ENCODE measurements at places on chromosomes 1 and 21. TPM values are rescaled to one million over a fixed set of nuclear protein-coding genes. Genes with fewer than 3 reads are reported as not detected.
A peak's percentile ranks its signal among the peaks of the same experiment; 100 is the strongest.

DNA sequence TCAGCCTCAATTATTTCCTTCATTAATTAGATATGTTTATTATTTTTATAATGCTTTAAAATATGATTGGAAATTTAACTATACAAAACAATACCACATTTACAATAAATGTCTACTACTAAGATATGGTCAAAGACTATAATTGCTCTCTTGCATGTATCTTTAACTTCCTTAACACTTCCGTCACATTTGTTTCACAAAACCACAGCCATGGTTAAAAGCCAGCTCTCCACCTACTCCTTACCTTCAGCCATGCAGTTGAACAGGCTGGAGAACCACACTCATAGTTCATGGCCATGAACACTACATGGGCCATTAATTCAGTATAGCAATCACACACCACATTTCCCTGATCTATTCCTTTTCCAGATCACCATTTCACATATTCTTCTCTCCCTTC is 72.2 kb downstream of the NME7 start:
- H3K27me3 ChIP-seq, result no peaks in the 10 kb centered on the region
- H3K4me1 ChIP-seq, result no peaks in the 10 kb centered on the region
- no peak overlapping the region for H3K27ac ChIP-seq
- H3K4me3 ChIP-seq, result no peak overlapping the region

DNA sequence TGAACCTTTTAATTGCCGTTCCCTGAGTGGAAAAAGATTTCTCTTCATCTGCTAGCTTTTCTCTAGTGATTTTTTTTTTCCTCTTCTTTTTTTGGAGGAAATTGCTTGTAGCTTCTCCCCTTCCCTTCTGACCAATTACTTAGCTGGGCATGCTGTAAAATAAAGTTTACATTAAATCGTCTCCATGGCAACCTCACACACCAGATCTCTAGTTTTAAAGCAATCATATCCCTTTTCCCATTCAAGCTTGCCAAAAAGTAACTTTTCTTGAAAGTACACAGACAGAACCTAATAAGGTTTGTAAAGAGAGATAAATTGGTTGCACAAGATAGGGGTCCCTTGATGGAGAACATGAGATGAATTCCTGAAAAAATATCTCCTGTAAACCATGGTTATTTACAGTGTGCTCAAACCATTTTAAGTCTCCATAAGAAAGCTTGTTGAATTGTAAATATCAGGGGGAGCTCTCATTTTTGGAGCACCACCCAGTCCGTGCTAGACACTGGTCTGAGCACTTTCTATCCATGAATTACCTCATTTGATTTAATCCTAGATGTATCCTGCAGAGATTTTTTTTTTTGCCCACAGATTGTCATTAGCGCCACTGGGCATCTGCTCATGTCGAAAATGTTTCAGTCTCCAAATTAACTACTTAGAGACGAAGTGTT is 32.6 kb upstream of the HTR1D start:
- no peaks in the 10 kb centered on the region for H3K36me3 ChIP-seq
- no peak for DNase-seq
- H3K4me1 ChIP-seq, result no peaks in the 10 kb centered on the region
- H3K4me3 ChIP-seq, result no peak overlapping the region
- H3K27ac ChIP-seq, result no peak overlapping the region

- peaks cover 15% of the 10 kb centered on the region for H3K36me3 ChIP-seq
- no peak for DNase-seq
- H3K27ac ChIP-seq, result no peak overlapping the region
Measured at GRCh38 chr1:53207726-53208125, 11.1 kb downstream of the CPT2 start.

DNA sequence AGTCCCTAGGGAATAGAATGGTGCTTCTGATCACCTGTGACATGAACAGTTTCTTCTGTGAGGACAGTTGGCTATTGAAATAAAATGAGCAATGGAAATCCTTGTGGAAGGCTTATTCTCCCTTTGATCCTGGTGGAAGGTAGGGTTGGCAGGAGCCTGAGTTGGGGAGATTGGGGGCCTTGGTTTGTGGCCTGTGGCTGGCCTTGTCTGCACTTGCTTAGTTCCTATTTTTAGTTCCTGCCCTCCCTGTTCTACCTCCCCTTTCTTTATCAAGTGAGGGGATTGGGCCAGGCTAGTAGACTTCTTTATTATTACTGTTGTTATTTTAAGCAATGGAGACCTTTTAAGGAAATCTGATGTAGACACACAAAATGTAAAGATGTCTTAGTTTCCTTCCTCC is 8.2 kb downstream of the DMRTB1 start:
- H3K4me3 ChIP-seq, result no peak overlapping the region
- H3K36me3 ChIP-seq, result no peaks in the 10 kb centered on the region
- no peaks in the 10 kb centered on the region for H3K27me3 ChIP-seq
- no peak overlapping the region for H3K27ac ChIP-seq

DNA sequence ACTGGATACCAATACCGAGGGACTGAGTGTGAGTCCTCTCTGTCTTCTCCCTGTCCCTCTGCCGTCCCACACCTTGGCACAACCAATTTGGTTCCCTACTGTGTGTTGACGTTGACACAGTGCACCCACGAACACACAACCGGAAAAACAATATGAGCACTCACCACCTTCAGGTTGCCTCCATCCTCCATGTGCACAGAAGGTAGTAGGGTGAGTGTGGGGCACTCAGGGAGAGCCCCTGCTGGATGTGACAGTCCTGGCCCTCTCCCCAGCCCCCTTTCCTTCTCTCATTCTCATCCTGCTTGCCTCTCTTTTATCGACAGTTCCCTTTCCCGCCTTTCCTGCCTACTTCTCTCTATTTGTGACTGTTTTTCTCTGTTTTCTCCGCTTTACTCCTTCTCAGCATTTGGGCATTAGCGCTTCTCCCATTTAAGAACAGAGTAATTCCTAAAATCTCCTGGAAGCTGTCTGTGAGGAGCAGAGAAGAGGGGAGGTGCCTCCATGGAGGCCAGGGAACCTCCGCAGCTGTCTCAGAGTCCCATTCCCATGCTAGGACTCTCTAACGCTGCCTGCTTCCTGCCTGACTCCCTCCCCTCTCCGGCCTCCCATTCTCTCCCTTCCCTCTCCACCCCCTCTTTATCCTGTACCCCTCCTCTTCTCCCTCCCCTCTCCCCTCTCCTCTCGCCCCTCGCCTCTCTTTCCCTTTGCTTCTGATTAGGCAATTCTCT is 16.4 kb downstream of the CADM3 start:
- no peak overlapping the region for H3K27ac ChIP-seq
- H3K4me1 ChIP-seq, result no peaks in the 10 kb centered on the region
- no peak for DNase-seq
- no peaks in the 10 kb centered on the region for H3K36me3 ChIP-seq
- H3K4me3 ChIP-seq, result no peak overlapping the region

DNA sequence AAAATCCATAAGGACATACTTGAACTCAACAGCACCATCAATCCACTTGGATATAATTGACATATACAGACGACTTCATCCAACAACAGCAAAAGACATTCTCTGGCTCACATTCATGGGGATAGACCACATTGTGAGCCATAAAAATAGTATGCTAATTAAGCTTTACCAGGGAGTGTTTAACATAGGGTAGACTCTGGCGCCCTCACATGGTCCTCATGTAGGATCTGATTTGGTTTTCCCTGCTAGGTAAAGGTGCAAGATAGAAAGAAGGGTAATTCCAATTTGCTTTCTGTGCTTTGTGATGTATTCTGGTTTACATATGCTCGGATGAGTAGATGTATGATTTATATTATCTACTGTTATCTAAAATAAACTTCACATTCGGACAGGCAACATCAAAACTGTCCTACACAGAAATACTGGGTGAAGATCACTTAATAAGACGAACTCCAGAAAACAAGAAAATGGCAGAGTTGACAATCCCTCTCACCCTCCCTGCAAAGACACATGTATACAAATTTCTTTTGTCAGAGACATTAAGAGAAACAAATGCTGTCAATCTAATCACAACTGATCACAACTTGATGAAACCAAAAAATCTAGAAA is 27.7 kb downstream of the CR1L start:
- no peak overlapping the region for H3K4me3 ChIP-seq
- H3K36me3 ChIP-seq, result no peaks in the 10 kb centered on the region
- DNase-seq, result peak; percentile 22

DNA sequence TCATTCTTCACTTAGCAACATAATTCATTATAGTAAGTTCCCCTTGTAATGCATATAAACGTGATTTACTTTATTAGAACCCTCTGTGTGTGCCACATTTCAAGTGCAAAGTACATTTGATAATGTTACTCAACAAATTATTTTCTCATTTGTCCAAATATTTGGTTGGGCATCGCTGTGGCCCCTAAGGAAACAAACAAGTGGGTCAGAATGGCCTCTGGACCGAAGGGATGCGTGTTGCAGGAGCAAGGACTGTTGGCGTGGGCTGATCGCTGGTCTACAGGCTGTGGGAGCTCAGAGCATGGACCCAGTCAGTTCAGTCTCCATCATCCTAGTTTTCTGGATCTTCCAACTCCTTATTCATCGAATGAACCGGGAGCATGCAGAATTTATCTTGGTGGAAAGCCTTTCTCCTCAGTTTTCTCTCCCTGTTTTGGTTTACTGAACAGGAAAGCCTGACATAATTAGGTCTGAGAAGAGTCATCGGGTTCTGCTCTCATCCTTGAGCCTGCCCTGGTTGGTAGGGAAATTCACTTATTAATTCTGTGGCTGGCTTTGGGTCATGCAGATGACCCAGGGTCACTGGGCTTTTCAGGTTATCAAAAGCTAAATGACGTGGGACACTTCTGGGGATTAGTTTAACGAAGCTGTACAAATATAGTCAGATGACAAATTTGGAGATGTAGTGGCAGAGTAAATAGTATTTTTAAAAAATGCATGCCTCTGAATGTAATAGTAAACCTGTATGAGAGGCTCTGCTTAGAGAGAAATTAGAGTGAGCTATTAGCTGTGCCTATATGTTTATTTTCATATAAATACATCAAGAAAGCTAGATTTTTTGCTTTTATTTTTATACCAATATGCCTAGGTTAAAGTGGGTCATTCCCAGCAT is 200.2 kb downstream of the SDCCAG8 start:
- no peaks in the 10 kb centered on the region for H3K4me1 ChIP-seq
- H3K27me3 ChIP-seq, result no peaks in the 10 kb centered on the region
- no peaks in the 10 kb centered on the region for H3K36me3 ChIP-seq
- no peak for DNase-seq
- no peak overlapping the region for H3K27ac ChIP-seq

GRCh38 chr1:76314730-76315129 is 240.2 kb downstream of the ST6GALNAC3 start:
- DNase-seq, result no peak
- H3K27me3 ChIP-seq, result no peaks in the 10 kb centered on the region
- H3K27ac ChIP-seq, result no peak overlapping the region
- H3K4me1 ChIP-seq, result no peaks in the 10 kb centered on the region
- H3K36me3 ChIP-seq, result no peaks in the 10 kb centered on the region

GRCh38 chr1:63779338-63780211 is 5.8 kb downstream of the ROR1 start:
- H3K27me3 ChIP-seq, result no peaks in the 10 kb centered on the region
- no peak overlapping the region for H3K27ac ChIP-seq

DNA sequence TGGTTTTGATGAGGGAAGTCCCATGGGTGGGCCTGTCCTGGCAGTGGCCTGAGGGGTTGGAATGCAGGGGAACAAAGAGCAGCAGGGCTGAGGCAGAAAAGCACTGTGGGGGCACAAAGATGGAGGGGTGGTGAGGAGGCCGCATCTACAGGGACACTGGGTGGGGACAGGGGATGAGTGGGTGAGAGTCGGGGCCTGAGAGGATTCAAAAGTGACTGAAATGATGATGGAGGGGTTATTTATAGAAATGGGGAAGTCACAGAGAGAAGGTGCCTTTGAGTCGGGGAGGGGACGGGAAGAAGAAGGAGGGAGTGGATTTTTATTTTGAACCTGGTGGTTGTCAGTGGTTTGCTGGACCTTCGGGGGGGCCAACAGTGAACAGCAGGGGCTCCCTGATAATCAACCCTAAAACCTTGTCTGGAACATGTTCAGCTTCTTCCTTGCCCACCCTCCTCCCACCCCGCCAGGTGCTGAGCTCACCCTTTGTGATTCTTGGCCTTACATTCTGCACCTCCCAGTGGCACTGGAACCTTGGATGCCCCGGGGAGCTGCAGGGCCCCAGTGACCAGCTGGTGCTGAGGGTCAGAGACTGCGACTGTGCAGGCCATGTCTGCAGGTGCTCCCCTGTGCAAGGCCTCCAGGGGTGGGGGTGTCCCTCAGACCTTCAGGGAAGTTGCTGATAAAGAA is 42.9 kb downstream of the IER5 start:
- no peak for DNase-seq
- no peak overlapping the region for H3K4me3 ChIP-seq
- H3K27ac ChIP-seq, result no peak overlapping the region
- H3K36me3 ChIP-seq, result no peaks in the 10 kb centered on the region
- H3K27me3 ChIP-seq, result no peaks in the 10 kb centered on the region
- H3K4me1 ChIP-seq, result peaks cover 20% of the 10 kb centered on the region

DNA sequence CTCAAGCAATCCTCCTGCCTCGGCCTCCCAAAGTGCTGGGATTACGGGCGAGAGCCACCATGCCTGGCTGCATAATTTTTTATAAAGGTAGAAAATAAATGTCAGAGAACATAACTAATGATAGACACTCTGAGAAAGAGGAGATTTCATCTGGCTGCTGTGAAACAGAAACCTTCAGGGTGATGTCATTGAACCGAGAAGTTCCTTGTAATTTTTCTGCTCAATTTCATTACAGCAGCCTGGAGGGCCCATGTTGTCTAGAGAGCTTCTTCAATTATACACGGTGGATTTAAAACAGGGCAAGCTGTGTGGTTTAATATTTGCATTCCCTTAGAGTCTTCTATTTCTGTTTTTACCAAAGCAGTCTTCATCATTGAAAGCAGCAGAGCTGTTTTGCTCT is 64.3 kb upstream of the MORC3 start:
- H3K36me3 ChIP-seq, result peaks cover 12% of the 10 kb centered on the region
- H3K4me1 ChIP-seq, result no peaks in the 10 kb centered on the region
- no peak for DNase-seq
- H3K4me3 ChIP-seq, result no peak overlapping the region

DNA sequence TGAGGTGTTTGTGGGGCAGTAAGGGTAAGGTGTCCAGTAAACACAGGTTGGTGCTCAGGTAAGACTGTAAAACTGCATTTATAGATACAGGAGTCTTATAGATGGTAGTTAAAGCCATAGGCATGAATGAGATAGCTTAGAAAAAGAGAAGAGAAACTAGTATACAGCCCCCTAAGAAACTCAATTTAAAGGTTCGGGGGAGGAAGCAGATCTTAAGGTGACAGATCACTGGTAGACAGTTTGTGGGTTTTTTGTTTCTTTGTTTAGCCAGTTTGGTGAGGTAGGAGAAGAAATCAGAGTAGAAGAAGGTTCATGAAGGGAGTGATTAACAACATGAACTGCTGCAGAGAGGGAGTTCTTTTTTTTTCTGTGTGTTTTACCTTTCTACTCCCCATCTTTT is 6.1 kb upstream of the AGO3 start:
- no peaks in the 10 kb centered on the region for H3K4me1 ChIP-seq
- H3K27me3 ChIP-seq, result no peaks in the 10 kb centered on the region
- H3K4me3 ChIP-seq, result no peak overlapping the region
- H3K27ac ChIP-seq, result no peak overlapping the region

ADAR gene
- total RNA-seq, result 115 TPM

NOS1AP gene
- 9.0 TPM for total RNA-seq

PTPN14 gene
- total RNA-seq, result 9.8 TPM

SPRR2F gene
- not detected for total RNA-seq

B4GALT2 gene
- 38.5 TPM for total RNA-seq

RPE65 gene
- not detected for total RNA-seq

PROX1 gene
- total RNA-seq, result 14.7 TPM

UCHL5 gene
- total RNA-seq, result 46.5 TPM

TNN gene
- total RNA-seq, result 0.07 TPM

Data from colonic mucosa (tissue), 4 donors.